Epithelial cell of prostate (primary cell): ENCODE measurements at places on chromosomes 4 and X.
A peak's percentile ranks its signal among the peaks of the same experiment; 100 is the strongest.

DNA sequence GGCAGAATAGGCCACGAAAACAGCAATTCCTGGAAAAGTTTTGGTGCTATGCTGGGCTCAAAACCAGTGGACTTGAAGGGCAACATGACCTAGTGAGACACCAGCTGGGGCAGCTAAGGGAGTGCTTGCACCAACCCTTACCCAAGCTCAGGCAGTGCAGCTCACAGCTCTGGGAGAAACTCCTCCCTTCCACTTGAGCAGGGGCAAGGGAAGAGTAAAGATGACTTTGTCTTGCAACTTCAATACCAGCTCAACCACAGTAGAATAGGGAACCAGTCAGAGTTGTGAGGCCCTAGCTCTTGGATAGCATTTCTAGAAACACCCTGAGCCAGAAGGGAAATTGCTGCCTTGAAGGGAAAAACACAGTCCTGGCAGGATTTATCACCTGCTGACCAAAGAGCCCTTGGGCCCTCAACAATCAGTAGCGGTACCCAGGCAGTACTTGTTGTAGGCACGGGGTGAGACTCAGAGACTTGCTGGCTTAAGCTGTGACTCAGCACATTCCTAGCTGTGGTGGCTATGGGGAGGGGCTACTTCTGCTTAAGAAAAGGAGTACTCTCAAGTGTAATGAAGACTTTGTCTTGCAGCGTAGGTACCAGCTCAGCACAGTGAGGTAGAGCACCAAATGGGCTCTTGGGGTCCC lies 19.7 kb upstream of the ABCG2 start:
- peak; percentile 79 for DNase-seq

GRCh38 chrX:138756234-138756633 lies 44.7 kb upstream of the FGF13 start:
- DNase-seq, result no peak

GRCh38 chr4:80585542-80585941 lies 250.0 kb downstream of the CFAP299 start:
- DNase-seq, result no peak

DNA sequence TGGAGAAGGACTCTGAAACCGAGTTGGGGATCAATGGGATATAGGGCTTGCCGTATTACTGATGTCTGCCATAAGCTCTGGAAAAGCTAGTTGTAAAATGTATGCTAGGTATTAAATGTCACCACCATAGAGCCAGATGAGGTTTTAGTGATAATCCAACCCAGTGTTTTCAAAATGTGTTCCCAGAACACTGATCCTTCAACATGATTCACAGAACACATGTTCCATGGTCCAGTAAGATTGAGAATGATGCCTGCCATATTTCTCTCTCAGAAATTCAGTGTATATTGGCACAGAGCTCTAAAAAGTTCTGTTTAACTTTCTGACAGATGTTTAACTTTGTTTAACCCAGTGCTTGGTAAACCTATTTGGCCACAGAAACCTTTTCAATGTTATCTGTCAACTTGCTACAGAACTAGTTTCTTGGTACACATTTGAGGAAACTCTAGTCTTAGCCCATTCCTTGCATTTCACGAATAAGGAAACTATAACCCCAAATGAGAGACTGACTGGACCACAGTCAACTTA lies 160.2 kb downstream of the PALLD start:
- DNase-seq, result no peak

GRCh38 chrX:107360788-107361360 lies 88.6 kb upstream of the FRMPD3 start:
- peak; percentile 0 for DNase-seq

GRCh38 chrX:53494436-53494835 lies 60.3 kb upstream of the HSD17B10 start:
- DNase-seq, result no peak

DNA sequence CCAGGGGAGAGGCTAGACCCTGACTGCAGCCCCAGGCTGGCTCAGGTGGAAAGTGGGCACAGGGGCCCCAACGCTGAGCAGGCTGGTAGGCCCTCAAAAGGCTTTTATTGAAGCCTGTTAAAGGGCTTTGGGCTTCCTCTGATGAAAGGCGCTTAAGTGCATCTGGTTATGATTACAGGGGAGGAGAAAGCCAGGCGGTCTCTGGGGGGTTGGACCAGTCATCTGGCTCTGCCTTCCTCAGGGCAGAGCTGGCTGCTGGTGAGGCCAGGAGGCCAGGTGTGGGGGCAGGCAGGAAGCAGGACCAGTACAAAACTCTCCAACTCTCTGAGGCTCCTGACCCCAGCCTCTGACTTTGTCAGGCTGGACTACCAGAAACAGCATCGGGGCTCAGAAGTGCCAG lies 68.8 kb upstream of the BCOR start:
- DNase-seq, result no peak

GRCh38 chr4:71026086-71026485 lies 32.6 kb downstream of the DCK start:
- peak; percentile 0 for DNase-seq

DNA sequence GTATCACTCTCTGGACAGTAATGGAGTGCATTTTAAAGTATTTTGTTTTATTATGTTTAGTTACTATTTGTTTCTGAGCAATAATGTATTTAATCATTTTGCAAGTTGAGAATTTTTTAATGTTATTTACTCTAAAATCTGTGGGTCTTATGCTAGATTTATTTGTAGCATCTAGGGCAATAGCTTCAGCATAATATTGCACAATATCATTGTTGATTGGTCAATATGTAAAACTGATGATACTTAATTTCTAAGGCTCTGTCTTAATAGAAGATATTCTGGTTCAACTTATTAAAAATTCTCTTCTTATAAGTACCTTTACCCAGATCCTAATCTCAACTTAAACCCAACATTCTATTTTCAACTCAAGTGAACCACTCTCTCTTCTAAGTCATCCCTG lies 11.5 kb downstream of the SFRP2 start:
- no peak for DNase-seq

DNA sequence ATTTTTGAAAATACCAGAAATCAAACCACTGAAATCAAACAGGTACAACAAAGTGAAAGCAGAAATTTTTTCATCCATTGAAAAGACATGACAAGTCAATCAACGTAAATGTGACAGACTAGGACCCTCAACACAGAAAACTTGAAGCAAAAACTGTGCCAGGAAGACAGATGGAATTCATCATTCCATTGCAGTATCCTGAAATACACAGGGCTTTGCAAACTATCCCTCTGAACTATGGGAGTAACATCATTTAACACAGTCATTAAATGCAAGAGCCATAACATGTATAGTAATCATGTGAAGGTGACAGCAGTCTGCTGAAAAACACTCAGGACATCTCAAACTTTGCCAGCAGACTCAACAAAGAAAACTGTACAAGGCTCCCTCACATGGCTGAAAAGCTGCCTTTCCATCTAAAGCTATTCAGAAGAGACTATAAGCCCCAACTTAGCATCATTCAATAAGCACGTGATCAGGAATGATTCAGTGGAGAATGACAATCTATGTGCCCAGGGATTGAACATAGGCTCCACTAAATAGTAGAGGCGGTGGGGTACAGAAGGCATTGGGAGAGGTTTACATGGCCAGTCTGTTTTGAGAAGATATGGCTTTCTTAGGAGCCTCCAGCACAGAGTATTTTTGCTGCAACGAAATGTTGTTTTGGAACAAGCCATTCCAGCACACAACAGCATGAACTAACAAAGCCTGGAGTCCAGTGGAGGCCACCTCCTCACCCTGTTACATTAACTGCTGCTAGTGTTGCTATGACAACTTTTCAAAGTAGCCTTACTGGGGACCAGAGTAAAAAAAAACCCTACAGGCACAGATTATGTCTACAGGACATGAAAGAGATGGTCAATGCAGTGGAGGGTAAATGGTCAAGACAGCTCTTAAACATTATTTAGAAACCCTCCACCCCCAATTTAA lies 274.5 kb upstream of the NOCT start:
- DNase-seq, result no peak

GRCh38 chr4:75497133-75497532 lies 17.1 kb downstream of the RCHY1 start:
- no peak for DNase-seq

DNA sequence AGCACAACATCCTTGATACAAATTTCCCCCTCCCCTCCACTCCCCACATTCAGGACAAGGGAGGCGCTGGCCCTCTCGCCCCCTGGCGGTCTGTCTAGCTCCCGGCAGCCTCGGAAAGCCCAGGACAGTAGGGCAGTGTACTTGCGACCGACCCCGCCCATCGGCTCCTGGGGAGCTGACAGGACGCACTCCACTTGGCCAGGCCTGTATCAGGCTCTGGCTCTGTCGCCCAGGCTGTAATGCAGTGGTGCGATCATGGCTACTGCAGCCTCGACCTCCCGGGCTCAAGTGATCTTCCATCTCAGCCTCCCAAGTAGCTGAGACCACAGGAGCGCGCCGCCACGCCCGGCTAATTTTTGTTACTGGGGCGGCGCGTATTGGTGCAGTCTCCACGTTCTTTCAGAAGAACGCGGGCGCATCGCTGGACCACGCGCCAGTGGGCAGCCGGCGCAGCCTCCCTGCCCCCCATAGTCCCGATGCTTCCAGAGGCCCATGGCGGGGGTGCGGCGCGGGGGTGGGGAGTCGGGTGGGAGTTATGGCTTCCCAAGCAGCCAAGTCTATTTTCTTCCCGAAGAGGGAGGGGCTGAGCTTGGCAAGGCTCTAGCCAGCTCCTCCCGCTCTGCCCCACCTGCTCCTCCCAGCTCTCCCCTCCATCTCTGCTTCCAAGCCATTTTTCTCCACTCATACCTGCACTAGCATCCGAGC lies 7.8 kb upstream of the AKAP14 start:
- no peak for DNase-seq

- DNase-seq, result no peak
Observed at GRCh38 chr4:81531410-81531809, 59.7 kb upstream of the RASGEF1B start.

- DNase-seq, result no peak
Observed at GRCh38 chr4:163681208-163681821, 186.8 kb downstream of the TMA16 start.

DNA sequence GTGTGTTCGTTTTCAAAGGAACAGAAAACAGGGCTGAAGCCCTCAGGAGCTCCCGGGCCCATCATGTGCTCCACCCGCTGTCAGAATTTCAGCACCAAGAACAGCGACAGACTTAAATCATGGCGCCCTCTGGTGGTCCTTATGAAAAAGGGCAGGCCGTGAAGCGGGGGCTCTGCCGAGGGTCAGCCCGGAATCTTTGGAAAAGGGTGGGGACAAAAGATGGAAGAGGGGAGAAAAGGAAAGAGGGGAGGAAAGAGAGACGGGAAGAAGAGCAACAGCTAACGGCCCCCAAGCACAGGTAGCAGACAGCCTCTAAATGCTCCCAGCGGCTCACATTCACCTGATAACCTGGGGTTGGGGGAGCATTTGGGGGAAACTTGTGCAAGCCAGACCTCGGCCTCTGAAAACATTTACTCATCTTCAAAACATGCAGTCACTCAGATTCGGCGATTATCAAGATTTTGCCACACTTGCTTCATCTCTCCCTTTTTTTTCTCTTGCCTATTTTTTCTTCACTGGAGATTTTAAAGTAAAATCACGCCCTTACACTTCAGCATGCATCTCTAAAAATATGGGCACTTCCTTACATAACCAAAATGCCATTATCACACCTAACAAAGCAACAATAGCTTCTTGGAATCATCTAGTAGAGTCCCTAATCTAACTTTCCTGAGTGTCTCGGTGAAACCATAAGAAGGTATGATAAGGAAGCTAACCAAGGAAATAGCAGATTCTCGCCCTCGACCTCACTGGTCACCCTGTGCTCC lies 28.1 kb upstream of the MAN2B2 start:
- no peak for DNase-seq

DNA sequence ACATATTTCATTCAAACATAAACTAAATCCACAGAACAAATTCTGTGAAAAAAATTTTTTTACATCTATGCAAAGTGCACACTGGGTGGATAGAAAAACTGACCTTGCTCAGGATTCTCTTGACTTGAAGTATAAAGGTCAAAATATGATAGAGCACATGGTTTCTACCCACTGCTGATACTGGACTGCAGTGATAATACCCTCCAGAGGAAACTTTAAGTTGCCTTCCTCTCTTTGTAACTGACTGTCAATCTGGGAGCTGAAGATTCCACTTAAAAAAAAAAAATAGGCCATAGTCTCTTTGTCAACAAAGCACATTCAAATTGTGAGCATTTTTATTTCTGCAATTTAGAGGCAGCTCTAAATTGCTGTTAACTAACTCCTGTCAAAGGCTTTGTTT lies 3.2 kb upstream of the AMMECR1 start:
- no peak for DNase-seq

GRCh38 chr4:56400560-56400959 lies 13.3 kb upstream of the AASDH start:
- no peak for DNase-seq

DNA sequence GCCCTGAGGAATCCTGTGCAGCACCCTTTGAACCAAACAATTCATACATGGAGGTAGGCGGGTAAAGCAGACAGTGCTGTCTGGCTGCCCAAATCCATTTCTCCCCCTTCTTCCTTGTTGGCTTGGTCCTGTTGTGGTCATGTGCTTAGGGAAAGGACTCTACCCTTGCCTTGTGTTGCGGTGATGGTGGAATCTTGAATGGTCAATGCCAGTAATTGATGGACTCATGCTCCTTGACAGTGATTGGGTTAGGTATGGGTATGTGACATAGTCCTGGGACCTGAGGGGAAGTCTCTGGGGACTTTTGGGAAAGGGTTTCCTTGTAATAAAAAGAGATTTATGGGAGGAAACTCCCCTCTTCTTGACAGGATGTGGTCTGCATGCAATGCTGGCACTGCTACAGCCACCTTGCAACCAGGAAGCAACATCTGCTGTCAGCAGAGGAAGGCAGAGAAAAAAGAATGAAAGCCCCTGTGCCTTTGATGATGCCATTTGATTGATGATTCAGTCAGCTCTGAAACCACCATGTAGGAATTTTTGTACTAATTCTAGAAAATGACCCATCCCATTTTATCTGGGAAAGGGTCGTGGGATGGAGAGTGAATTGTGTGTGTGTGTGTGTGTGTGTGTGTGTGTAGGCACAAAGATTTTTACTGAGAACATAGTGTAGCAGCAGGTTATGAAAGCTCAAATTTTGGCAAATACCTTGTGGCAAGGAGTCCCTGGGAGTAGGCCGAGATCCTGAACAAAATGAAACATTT lies 30.0 kb upstream of the HUWE1 start:
- peak; percentile 8 for DNase-seq

- DNase-seq, result no peak
Observed at GRCh38 chr4:139839403-139840031, 173.9 kb downstream of the MGST2 start.

GRCh38 chrX:70554081-70554480 lies 109.4 kb downstream of the DLG3 start:
- no peak for DNase-seq

- no peak for DNase-seq
Observed at GRCh38 chr4:80035336-80035735, 37.7 kb downstream of the ANTXR2 start.

DNA sequence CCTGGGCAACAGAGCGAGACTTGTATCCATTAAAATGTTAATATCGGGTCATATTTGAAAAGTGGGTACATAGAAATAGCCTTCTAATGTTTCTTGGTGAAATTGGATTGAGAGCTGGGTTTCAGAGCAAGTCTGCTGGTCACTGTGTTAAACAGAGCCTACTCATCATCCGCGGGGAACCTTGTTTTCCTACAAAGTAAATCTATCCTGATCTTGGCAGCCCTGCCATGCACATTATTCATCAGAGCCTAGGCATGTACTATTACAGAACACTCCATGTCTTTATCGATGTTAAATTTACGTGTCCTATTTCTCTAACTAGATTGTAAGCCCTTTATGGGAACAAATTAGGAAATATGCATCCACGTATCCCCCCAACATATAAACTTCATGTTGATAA lies 18.7 kb downstream of the SETD7 start:
- DNase-seq, result no peak

GRCh38 chr4:40317916-40318658 lies 17.0 kb upstream of the CHRNA9 start:
- no peak for DNase-seq
